ENCODE measurements at places on chromosomes 7 and 10.

DNA sequence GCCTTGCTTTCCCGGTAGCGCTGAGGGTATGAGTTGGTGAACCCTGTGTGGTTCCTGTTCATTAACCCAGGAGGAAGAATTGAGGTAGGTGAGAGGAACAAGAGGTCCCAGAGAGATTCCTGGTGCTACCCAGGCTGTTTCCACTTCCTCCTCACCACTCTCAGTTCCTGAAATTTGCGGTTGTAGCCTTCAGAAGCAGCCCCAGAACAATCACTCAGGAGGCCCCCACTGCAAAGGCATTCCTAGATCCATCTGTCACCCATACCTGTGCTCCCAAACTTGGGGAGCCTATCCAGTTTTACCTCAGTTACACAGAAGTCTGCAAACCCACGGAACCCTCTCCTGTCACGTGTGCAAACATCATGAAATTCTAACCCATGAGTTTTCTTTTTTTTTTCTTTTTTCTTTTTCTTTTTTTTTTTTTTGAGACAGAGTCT, 9.0 kb upstream of the PIP4K2A start:
- no peak for DNase-seq

DNA sequence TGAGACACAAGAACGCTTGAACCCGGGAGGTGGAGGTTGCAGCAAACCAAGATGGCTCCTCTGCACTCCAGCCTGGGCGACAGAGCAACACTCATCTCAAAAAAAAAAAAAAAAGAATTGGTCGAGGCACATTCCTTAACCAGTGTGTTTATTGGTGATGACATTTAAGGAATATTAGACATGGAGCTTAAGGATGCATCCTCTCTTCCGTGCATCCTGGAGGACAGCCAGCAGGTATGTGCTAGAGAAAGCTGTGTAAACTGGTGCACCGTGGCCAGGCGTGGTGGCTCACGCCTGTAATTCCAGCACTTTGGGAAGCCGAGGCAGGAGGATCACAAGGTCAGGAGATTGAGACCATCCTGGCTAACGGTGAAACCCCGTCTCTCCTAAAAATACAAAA, 11.8 kb downstream of the ZKSCAN1 start:
- no peak for DNase-seq

GRCh38 chr7:116715077-116715476, 43.1 kb downstream of the MET start:
- DNase-seq = no peak

- DNase-seq = no peak
Observed at GRCh38 chr10:18561861-18562551, 89.4 kb downstream of the NSUN6 start.

DNA sequence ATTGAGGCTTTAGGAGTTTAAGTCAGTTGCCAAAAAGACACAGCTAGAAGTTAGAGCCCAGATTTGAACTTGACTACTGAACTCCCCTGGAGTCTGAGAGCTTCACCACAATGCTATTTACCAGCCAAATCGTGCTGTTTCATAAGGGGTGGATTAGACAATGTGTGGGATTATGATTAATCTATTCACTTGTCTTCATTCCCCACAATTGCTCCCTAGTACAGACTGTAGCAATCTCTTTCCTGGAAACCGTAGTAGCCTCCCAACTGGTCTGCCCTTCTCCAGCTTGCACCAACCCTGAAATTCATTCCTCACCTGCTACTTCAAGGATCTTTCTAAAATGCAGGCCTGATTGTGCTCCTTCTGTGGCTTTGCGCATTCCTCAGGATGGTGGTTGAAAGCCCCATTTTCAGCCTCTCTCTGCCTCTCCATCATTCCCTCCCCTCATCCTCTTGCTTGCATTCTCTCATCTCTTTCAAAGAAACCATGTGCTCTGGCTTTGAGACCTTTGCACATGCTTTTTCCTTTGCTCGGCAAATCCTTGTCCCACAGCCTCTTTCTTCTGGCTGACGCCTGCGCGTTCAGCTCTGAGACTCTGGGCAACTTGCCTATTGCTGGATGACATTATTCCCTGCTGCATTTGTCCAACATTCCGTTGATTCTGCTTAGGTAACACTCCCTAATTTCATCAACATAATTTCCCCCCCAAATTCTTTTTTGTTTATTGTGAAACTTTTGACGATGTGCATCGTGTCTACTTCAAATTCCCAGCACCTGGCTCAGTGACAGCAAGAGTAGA, 145.1 kb downstream of the ADRA2A start:
- DNase-seq = no peak

GRCh38 chr7:128591705-128592104, 80.4 kb upstream of the GARIN1A start:
- DNase-seq = no peak

- DNase-seq = no peak
Observed at GRCh38 chr10:132938472-132939339, 3.7 kb downstream of the CFAP46 start.

- no peak for DNase-seq
Observed at GRCh38 chr10:72720814-72721660, 29.1 kb downstream of the MCU start.

DNA sequence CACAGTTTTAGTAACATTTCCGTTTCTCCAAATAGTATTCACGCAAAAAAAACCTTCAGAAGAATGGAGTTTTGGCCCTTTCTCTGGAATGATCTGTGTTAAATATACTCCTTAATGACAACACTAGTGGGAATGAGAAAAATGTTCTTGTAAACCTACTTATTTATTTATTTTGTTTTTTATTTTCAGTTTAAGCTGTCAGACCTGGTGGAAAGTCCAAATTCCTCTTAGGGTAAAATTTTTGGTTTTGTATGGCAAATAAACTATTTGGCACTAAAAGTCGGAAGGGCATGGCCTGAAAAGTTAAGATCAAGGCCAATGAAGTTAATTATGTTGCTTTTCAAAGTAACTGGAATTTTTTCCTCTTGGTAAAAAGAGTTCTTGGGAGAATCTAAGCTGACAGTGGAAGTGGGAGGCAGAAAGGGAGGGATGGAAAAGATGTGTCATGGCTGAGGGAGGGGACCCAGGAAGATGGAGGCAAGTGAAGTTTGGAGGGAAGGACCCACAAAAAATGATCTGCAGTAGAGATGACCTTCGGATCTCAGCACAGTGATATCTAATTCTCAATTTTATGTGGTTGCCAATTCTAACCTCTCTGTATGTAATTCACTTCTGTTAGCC, 33.5 kb upstream of the VPS41 start:
- no peak for DNase-seq

DNA sequence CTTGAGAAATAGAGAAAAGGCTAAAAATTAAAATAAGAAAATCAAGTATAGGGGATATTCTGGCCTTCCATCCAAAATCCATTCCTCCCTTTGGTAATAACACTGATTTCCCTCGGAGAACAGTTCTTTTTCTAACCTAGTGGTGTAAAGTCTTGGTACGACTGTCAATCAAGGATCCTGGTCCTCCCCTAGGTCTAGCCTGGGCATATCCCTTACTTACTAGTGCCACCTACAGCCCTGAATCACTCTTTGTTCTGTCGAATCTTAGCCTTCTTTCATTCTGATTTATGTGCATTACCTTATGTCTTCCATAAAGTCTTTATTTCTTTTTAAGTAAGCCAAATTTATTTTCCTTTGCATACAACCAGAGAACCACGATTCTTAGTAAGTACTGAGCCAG, 298.7 kb upstream of the LRRTM3 start:
- DNase-seq = no peak

- no peak for DNase-seq
Observed at GRCh38 chr10:10475812-10476211, 541.9 kb upstream of the CELF2 start.

DNA sequence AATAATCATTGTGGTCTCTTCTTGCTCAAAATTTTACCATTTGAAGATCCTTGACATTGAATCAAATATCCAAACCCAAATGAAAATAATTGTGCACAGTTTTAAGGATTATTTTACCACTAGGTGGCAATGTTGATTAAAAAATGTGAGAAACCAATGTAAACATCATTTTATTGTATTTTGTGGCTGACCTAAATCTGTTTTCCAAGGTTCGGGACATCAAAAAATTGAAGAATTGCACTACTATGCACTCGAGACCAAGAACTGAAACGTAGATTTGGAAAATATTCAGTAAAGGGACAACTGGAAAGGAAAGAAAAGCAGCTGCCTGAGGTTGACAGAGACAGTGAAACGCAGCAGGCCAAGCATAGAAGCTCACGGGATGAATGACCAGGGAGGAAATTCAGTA, 259.3 kb downstream of the SNX13 start:
- DNase-seq = no peak

- DNase-seq = peak; percentile 40
Observed at GRCh38 chr7:139108266-139109187, 993 bp downstream of the ZC3HAV1 start.

DNA sequence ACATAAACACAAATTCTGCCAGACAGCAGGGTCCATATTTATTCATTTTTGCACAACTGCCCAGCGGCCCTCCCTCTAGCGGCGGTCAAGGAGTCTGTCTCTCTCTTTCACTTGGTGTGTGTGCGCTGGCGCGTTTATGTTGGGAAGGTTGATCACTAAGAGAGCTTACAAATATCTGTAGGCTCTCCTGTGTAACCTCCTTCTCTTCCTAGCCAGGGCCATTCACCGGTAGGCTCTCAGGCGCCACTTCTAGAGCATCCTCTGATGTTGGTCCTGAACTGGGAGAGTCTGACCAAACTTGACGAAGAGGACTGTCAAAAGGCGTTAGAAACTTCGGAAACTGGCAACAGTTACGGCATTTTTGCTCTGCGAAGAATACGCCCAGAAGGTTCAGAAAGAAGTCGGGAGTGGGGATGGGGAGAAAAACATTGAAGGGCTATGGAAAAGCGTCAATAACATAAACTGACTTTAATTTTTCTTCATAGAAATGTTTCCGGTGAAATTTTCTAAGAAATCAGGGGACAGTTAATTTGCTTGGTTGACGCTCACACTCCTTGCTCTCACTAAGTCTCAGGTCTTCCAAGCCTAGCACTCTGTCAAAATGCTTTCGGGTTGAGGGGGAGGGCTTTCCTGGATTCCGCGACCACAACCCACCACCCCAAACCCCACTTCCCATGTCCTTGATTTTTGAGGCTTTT, 731.1 kb downstream of the ZWINT start:
- DNase-seq = peak; percentile 27

DNA sequence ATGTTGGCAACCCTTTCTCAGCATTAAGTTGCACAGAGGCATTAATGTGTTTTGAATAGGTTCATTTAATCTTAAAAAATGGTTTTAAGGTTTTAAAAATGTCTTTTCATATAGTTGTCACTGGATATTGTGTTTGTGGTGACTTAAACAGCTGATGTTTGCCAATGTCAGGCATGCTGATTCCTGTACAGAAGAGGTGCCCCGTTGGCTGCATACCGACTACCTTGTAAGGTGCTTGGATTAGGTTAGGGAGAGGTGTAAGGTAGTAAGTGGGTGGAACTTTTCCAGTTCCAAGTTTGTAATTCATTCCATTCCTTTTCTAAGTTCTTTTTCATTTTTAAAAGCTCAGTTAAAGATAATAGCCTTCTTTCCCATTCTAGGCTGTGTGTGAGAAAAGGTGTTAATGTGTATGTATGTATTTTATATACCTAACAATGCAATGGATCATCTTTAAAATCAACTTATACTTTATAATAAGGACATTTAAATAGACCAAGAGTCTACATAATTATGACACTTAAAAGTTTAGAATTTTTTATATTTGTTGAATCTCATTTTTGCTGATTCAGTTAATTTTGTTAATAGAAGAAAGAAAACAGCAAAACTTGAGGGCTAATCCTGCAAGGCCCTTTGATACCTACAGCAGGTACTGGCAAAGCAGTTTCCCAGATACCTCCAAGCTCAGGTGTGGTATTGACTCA, 155.2 kb downstream of the LCOR start:
- DNase-seq = no peak
